ENCODE measurements at places on chromosomes 1 and 21. TPM values are rescaled to one million over a fixed set of nuclear protein-coding genes. Genes with fewer than 3 reads are reported as not detected.

- no peak for DNase-seq
Observed at GRCh38 chr1:149914545-149914944, 3.1 kb downstream of the SV2A start.

The UBASH3A gene
- not detected for total RNA-seq

The PLA2G2C gene
- not detected for total RNA-seq

- no peak for DNase-seq
Observed at GRCh38 chr1:114249691-114250090, 96.0 kb upstream of the SYT6 start.

DNA sequence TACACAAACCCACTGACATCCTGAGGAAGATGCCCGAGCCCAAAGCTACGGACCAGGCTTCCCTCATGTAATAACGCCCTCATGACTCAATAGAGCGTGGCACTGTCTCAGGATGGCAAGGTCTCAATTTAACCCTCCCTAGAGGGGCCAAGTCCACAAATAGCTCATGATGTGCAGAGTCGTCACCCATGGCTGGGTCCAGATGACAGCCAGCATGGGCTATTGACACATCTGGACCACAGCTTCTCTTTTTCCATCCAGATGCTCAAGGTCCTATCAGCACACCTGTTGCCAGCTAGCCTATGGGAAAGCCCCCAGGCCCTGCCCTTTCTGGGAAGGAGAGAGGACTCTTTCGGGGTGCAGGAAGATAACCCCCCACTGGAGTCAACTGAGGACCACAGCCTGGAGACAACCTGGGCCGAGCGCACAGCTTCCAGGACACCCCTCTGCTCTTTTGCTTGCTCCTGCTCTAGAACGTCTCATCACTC, 2.8 kb downstream of the LAPTM5 start:
- no peak for DNase-seq
